Activated naive CD8-positive, alpha-beta T cell treated with anti-CD3 and anti-CD28 coated beads, Interleukin-2, amount 10 ng/mL, durations not matched to agents 7 days and 5 days (primary cell): ENCODE measurements at places on chromosomes 7 and 10. TPM values are rescaled to one million over a fixed set of nuclear protein-coding genes. Genes with fewer than 3 reads are reported as not detected.

Gene SGMS1
- 21.0 TPM for total RNA-seq

Gene YAE1
- 17.7 TPM for total RNA-seq

Gene GPR15LG
- total RNA-seq, result not detected

Gene PKD2L1
- not detected for total RNA-seq

Gene GPRIN2
- total RNA-seq, result not detected

Gene INMT
- total RNA-seq, result 0.30 TPM
